Activated T-helper 9 cell treated with anti-CD3 and anti-CD28 coated beads, Interleukin-2, amount 50 U/mL, for 16 hours (primary cell): ENCODE measurements at places on chromosomes 1 and 21.

DNA sequence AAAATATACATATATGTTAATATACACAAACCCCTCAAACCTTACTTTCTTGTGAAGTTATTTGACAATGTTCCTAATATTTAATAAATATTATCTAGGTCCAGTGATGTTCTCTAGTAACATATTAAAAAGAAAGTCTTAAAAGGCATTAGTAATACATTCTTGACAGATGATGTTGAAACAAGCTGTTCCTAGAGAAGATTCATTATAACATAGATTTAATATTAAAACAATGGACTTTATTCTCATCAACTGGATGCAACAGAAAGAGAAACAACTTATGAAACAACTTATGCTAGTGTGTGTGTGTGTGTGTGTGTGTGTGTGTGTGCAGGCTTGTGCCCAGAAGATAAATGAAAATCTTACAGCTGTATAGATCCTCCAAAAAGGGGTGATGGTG is 68.5 kb upstream of the PLXNA2 start:
- no peak for DNase-seq

GRCh38 chr1:98688110-98688739 is 26.7 kb downstream of the SNX7 start:
- DNase-seq: no peak

- DNase-seq: no peak
Measured at GRCh38 chr1:46603481-46603857, 599 bp downstream of the MKNK1 start.

DNA sequence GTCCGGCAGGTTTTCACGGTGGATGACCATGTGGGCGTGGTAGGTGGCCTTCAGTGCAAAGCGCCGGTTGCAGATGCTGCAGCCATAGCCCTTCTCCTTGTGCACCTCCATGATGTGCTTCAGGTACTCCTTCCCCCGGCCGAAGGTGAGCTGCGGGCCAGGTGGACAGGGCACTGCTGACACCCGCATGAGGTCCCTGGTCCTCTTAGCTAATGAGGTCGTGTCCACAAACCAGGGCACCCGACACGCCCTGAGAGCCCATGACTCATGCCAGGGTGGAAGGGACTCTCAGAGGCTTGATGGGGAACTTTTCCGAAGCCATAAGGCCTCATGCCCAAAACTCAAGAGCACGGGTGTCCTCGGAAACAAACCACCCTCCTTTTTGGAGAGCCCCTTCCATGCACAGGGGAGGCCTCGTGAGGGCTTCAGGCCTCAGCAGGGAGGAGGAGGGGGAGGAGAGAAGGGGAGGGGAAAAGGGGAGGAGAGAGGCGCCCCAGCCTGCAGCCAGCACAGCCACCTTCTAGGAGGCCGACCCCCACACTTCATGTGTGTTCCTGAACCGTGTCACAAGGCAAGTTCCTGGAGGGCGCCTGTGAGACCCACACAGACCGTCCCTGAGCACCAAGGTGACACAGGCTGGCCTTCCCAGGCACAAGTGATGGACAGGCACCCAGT is 54.4 kb upstream of the RIPK4 start:
- DNase-seq: no peak

- DNase-seq: no peak
Measured at GRCh38 chr1:214124281-214124805, 136.6 kb downstream of the PROX1 start.

DNA sequence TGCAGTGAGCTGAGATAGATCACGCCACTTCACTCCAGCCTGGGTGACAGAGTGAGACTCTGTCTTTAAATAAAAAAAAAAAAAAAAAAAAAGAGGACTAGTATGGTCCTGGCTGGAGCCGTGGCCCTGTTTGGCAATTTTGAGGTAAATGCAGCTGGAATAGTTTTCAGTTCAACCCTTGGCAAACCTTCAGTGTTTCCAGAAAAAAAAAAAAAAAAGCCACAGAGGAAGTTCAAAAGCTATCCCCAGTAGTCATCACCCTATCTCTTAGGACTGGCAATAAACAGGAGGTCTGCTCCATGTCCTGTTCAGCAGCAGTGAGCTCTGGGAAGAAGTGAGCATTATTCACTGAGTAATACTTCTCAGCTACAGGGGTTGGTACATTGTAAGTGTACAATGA is 56.8 kb upstream of the ERRFI1 start:
- DNase-seq: no peak

DNA sequence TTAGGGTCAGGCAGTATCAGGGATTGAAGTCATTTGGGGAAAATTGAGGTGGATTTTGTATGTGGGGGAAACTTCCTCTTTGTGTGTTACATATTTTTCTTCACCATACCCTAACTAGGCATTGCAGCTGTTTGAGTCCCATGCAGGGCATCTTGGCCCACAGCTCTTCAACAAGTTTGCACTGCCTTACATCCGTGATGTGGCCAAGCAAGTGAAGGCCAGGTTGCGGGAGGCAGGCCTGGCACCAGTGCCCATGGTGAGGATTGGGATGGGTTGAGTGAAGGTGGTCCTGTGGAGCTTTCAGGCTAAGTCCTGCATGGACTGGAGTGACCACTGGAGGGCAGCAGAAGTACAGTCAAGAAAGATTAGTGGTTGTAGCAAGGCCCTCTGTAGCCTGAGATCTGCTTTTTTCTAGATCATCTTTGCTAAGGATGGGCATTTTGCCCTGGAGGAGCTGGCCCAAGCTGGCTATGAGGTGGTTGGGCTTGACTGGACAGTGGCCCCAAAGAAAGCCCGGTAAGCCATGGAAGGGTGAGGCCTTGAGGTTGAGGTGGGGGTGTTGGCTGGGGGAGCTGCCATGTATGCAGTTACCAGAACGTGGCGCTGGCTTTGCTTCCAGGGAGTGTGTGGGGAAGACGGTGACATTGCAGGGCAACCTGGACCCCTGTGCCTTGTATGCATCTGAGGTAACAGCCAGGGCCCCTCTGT is 2.4 kb downstream of the UROD start:
- peak; percentile 65 for DNase-seq

DNA sequence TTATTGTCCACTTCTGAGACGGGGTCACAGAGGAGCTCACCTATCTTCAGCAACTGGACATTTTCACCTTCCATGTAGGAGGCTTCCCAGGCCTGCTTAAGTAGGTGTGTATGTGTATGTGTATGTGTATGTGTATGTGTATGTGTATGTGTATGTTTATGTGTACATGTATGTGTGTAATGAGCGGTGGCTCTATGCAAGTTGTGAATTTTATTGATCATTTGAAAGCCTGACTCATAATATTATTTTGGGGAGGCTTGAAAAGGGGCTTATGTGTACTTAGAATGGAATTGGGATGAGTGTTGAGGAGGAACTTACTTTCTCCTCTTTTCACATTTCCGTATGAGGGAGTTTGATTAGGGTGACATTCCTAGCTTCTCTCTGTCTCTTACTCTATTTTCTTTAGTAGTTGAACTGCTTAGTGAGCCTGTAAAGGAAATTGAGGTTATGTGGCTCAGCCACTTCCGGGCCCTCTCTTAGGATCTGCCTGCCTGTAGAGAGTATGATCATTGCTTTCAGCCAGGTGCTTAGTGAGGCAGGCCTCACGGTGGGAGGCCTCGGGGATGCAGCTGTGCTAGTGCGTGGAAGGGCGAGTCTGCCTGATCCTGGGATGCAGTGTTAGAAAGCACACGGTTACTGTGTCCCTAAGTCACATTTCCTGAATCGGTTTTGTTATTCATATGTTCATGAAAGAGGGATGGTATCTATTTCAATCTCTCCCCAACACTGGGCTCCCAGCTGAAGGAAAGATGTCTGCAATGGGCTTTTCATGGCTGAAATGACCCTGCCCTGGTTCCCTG is 61.0 kb downstream of the IER5 start:
- DNase-seq: peak; percentile 44

- no peak for DNase-seq
Measured at GRCh38 chr1:10432910-10433700, 2.9 kb downstream of the CENPS start.

DNA sequence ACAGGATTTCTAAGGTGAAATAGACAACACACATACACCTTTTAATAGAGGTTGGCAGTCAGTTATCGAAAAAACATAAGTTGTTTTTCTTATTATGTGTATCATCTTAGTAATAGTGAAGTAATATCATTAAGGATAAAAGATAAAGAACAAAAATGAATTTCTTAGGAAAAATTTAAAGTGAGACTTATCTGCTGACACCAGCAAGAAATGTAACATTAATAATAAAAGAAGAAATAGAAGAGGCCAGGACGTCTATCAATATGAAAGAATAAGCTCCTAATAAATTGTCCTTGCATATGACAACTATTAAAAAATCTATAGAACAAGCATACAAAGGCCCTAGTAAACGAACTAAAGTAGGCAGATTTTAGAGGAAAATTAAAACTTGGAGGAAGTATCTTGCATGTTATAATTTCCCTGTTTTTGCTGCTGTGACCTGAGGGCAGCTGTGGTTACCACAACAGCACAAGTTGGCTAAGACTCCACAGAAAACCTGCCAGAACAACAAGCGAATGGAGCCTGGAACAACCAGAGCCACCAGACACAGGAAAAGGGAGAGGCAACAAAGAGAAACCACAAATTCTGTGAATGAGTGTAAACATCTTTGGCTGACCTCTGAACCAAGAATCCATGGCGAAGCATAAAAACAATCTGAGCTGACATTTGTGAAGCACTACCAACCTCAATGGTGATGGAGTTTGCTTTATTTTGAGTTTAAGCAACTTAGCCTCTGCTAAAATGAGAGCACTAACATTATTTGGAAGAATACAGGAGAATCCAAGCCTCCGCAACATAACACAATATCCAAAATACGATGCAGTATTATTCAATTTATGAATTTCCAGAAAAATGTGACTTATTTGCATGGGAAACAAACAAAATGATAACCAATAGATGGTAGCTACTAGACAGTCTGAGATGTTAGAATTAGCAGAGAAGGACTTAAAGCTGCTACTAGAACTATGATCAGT is 207.5 kb downstream of the KCNT2 start:
- DNase-seq: no peak

GRCh38 chr1:154735061-154735803 is 127.2 kb upstream of the ADAR start:
- no peak for DNase-seq

GRCh38 chr1:173267453-173267945 is 60.4 kb upstream of the TNFSF4 start:
- no peak for DNase-seq

DNA sequence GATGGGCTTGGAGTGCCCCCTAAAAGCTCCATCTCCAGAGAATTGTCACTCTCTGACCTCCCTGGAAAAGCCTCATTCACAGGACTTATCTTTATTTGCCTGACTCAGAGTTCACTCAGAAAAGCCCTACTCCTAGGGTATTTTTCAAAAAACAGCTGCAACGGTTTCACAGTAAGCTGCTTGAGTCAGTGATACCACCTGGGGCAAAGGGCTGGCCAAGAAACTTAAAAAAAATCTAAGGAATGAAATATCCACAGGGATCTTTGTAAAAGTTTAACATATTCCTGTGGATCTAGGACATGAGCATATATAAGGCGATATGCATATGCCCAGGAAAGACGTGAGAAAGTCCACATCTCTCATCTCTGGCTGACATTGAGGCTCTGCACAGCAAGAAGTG is 33.8 kb upstream of the TSPAN2 start:
- no peak for DNase-seq

DNA sequence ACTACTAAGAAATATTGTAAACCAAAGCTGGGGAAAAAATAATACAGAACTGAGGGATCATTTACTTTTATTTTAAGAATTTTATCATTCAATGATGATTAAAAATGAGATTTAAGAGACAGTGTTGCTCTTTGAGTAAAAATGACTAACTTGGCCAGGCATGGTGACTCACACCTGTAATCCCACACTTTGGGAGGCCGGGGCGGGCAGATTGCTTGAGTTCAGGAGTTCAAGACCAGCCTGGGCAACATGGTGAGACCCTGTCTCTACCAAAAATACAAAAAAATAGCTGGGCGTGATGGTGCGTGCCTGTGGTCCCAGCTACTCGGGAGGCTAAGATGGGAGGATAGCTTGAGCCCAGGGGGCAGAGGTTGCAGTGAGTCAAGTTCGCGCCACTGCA is 21.8 kb upstream of the PLEKHO1 start:
- DNase-seq: peak; percentile 25

GRCh38 chr21:15441992-15442391 is 287.8 kb upstream of the USP25 start:
- no peak for DNase-seq

GRCh38 chr1:3033040-3033789 is 11.9 kb downstream of the ACTRT2 start:
- no peak for DNase-seq

- no peak for DNase-seq
Measured at GRCh38 chr1:61531716-61532115, 193.2 kb downstream of the TM2D1 start.

- no peak for DNase-seq
Measured at GRCh38 chr1:32703479-32704291, 1.1 kb upstream of the SYNC start.

DNA sequence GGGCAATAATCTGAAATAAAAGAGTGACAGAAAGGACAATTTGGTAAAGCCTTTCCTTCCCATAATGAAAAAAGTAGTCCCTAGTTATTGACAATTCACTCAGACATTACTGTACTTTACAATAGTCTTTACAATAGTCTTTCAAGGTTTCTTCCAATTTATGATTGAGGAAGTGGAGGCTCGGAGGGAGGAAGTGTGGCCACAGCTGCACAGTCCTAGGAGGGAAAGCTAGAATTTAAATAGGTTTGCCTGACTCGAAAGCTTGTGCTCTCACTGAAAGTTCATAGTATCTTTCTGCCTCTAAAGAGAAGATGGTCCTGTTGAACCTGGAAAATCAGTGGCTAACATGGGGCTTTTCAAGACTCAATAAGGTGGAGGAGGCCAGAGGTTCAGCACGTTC is 203.2 kb downstream of the SDCCAG8 start:
- DNase-seq: no peak

DNA sequence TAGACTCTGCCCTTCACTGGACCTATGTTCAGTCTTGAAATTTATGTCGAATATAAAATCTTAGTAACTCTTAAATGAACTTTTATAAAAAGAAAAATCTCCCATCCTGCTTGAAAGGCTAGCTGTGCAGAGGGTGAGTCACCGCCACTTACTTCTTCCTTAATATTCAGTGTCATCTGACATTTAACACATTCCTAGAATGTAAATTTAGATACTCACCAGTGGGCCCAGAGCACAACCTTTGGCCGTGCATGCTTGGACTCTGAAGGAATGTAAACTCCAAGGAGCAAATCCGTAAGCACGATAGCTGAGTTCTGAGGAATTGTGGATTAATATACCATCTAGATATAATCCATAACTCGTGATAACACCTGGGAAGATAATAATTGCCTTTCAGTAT is 403.3 kb downstream of the KCTD3 start:
- no peak for DNase-seq
